Myocyte (in vitro differentiated cells): ENCODE measurements at places on chromosomes 11 and 22. TPM values are rescaled to one million over a fixed set of nuclear protein-coding genes. Genes with fewer than 3 reads are reported as not detected.
A peak's percentile ranks its signal among the peaks of the same experiment; 100 is the strongest.

DNA sequence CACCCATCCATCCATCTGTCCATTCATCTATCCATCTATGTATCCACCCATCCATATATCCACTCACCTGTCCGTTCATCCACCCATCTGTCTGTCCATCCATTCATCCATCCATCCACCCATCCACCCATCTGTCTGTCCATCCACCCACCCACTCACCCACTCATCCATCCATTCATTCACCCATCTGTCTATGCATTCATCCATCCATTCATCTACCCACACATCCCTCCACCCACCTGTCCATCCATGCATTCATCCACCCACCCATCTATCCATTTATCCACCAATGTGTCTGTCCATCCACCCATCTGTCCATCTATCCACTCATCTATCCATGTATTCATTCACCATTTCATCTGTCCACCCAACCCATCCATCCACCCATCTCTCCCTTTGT is 33.3 kb downstream of the NADSYN1 start:
- no peak for DNase-seq

Gene ROBO4
- 3.4 and 10.5 TPM in 2 replicates for total RNA-seq

GRCh38 chr11:84722583-84723108 is 904.5 kb downstream of the DLG2 start:
- DNase-seq, result no peak

Gene CALCA
- not detected in 2 replicates for total RNA-seq

DNA sequence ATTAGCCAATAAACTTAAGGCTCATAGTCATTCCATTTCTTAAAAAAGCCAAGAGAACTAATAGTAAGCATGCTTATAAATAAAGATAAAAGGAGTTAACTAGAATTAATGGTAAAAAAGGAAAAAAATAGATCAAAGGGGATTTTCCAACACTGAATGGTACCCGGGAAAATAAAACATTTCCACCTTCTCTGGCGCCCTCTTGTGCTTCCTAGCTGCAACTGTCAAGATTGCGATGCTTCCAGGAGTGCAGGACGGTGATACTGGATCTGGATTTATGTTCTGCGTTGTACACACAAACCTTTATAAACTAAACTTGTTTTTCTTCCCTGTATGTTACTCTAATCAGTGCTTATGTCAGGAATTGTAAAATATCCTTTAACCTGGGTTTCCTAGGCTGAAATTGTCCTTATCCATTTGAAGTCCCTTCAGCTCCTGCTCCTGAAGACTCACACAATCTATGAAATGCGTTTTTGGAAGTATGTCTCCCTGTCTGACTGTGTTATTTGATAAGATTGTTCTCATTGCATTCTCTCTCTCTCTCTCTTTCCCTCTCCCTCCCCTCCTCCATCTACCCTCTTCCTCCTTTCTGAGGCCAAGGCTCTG is 9.6 kb upstream of the HTATIP2 start:
- DNase-seq, result peak; percentile 59

DNA sequence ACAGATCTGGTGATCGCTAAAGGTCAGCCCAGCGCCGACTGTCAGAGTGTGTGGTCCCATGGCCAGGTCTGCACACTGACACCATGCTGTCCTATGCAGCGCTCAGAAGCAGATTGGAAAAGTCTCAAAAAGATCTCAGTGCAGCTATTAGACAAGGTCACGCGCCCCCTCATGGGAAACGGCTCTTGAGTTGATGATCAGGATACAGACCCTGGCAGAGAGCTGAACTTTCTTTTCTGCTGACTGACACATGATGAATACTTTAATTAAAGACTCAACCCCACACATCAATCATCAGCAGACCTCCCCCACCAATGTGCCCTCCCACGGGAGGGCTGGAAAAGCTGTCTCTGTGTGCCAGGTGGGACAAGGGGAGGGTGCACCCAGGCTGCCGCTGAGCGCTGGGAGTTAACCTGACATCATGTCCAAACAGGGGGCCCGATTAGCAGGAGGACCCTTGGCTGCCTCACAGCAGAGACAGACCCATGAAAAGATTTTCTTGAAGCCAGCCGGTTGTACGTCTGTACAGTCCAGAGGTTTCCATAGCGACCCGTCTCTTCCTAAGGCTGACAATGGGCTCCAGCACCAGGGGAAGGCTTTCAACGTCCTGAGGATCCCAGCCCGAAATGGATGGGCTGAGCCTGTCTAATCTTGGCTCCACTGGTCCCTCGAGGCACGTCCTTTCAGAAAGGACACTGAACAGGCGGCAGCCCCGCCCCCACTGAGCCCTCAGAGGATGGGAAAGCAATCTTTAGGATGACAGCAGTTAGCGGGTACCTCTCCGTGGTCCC is 26.9 kb downstream of the RASD2 start:
- no peak for DNase-seq

GRCh38 chr11:99079576-99079975 is 58.8 kb downstream of the CNTN5 start:
- no peak for DNase-seq

DNA sequence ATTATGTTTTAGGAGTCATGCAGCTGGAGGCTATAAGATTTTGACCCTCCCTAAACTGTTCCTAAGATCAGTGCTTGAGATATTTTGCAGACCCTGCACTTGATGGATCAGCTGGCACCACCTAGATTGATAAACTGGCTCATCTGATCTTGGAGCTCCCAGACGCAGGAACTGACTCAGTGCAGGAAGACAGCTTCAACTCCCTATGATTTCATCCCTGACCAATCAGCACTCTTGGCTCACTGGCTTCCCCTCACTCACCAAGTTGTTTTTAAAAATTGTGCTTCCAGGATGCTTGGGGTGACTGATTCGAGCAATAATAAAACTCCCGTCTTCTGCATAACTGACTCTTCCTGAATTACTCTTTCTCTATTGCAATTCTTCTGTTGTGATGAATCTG is 637.5 kb upstream of the FAT3 start:
- no peak for DNase-seq

Gene LDHAL6A
- not detected in 2 replicates for total RNA-seq

GRCh38 chr11:134202661-134203060 is 21.1 kb downstream of the NCAPD3 start:
- DNase-seq, result peak; percentile 9
